ENCODE measurements at places on chromosomes 2 and 18.

GRCh38 chr2:239432174-239432573 lies 31.4 kb upstream of the HDAC4 start:
- no peak overlapping the region for H3K4me3 ChIP-seq
- peaks cover 6% of the 10 kb centered on the region for H3K27me3 ChIP-seq
- H3K36me3 ChIP-seq, result peaks cover 5% of the 10 kb centered on the region
- no peak overlapping the region for H3K27ac ChIP-seq

- DNase-seq, result no peak
- H3K4me1 ChIP-seq, result no peaks in the 10 kb centered on the region
- no peak overlapping the region for H3K4me3 ChIP-seq
- peaks cover 9% of the 10 kb centered on the region for H3K27me3 ChIP-seq
These were observed 103.7 kb downstream of the LPIN1 start for GRCh38 chr2:11850082-11850481.

DNA sequence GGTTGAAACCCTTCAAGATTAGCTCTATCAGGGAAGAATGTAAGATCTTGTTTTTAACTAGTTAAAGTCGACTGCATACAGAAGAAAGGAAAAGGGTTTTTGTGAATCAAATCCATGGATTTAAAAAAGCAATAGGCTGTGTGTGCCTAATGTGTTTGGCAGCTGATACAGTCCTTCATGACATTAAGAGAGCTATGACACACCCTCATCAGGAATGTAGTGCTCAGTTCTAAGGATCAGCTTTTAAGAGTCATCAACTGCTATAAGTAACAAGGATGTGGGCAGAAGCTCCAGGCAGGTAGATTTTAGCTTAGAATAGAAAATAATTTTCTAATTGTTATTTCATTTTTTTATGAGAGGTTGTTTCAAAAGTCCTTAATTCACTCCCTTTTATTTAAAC lies 52.9 kb downstream of the PPP1R1C start:
- H3K36me3 ChIP-seq, result no peaks in the 10 kb centered on the region
- no peak overlapping the region for H3K27ac ChIP-seq
- no peak overlapping the region for H3K4me3 ChIP-seq
- DNase-seq, result no peak
- H3K4me1 ChIP-seq, result no peaks in the 10 kb centered on the region

- H3K27me3 ChIP-seq, result peaks cover 2% of the 10 kb centered on the region
- no peak overlapping the region for H3K27ac ChIP-seq
- no peaks in the 10 kb centered on the region for H3K36me3 ChIP-seq
- H3K4me1 ChIP-seq, result no peaks in the 10 kb centered on the region
These were observed 33.2 kb upstream of the KCNJ13 start for GRCh38 chr2:232809349-232810124.

DNA sequence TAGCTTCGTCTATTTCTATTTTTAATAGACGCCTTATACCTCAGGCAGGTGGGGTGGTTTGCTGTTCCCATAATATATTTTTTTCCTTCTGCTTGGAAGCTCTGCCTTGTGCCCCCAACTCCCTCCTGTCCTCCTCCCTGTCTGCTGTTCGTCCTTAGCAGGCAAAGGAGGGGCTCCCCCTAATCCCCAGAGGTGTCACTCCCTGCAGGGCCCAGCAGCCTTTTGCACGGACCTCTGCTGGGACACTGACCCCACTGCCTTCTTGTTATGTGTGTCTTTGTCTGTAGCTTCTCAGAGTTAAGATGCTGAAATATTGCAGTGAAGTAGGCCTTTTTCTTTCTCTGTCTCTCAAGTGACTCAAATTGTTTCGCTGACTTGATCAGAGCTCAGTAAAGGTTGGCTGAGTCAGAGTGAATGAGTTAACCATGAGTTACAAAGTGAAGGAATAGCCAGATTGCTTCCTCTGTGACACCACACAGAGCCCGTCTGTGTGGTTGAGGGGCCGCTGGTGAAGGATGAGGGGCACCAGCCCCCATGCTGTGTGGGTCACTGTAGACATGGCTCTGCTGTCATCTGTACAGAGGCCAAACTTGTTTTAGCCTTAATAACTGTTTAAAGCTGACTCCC lies 47.7 kb downstream of the PRKCE start:
- peak overlapping the region; percentile 68 for H3K4me3 ChIP-seq
- peaks cover 32% of the 10 kb centered on the region for H3K4me1 ChIP-seq
- H3K27ac ChIP-seq, result peak overlapping the region; percentile 52
- no peak for DNase-seq
- no peaks in the 10 kb centered on the region for H3K36me3 ChIP-seq
- no peaks in the 10 kb centered on the region for H3K27me3 ChIP-seq
